ENCODE measurements at places on chromosomes 1 and 21.

GRCh38 chr21:33857846-33858666 lies 57.5 kb downstream of the ATP5PO start:
- no peak for DNase-seq

- DNase-seq, result no peak
Measured at GRCh38 chr1:26546375-26546774, 16.8 kb downstream of the RPS6KA1 start.

DNA sequence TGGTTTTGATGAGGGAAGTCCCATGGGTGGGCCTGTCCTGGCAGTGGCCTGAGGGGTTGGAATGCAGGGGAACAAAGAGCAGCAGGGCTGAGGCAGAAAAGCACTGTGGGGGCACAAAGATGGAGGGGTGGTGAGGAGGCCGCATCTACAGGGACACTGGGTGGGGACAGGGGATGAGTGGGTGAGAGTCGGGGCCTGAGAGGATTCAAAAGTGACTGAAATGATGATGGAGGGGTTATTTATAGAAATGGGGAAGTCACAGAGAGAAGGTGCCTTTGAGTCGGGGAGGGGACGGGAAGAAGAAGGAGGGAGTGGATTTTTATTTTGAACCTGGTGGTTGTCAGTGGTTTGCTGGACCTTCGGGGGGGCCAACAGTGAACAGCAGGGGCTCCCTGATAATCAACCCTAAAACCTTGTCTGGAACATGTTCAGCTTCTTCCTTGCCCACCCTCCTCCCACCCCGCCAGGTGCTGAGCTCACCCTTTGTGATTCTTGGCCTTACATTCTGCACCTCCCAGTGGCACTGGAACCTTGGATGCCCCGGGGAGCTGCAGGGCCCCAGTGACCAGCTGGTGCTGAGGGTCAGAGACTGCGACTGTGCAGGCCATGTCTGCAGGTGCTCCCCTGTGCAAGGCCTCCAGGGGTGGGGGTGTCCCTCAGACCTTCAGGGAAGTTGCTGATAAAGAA lies 42.9 kb downstream of the IER5 start:
- no peak for DNase-seq

- DNase-seq, result no peak
Measured at GRCh38 chr1:32400876-32401631, 6.8 kb upstream of the BSDC1 start.

GRCh38 chr1:2115702-2116341 lies 65.6 kb downstream of the PRKCZ start:
- DNase-seq, result no peak

- no peak for DNase-seq
Measured at GRCh38 chr1:231153726-231154125, 8.1 kb upstream of the TRIM67 start.

- DNase-seq, result no peak
Measured at GRCh38 chr21:38857152-38857825, 51.6 kb downstream of the ETS2 start.

GRCh38 chr1:71698186-71698585 lies 584.2 kb downstream of the NEGR1 start:
- DNase-seq, result no peak

DNA sequence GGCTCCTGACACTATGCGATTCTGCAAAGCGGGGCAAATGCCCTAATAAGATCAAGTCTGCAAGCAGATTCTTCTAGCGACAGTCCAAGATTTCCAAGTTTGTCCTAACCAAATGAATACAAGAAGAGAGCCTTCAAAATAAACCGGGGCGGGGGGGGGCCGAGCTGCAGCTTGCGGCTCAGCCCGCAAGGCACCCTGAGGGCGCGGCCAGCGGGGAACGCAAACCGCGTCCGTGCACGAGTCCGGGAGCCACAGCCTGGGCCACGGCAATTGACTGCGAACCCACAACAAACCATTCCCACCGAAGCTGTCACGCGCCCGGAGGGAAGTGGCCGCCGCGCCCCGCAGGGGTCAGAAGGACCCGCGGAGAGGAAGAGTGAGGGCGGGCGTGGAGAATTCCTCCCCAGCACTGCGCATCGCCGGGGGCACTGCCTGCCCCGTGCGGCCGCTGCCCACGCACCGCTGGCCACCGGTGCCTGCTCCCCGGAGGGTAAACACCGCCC lies 687 bp downstream of the TGFBR3 start:
- DNase-seq, result no peak

- no peak for DNase-seq
Measured at GRCh38 chr1:93991271-93991670, 82.0 kb upstream of the GCLM start.

- no peak for DNase-seq
Measured at GRCh38 chr21:27129215-27129614, 162.3 kb upstream of the ADAMTS5 start.

GRCh38 chr1:116099379-116099778 lies 11.8 kb upstream of the MAB21L3 start:
- no peak for DNase-seq

DNA sequence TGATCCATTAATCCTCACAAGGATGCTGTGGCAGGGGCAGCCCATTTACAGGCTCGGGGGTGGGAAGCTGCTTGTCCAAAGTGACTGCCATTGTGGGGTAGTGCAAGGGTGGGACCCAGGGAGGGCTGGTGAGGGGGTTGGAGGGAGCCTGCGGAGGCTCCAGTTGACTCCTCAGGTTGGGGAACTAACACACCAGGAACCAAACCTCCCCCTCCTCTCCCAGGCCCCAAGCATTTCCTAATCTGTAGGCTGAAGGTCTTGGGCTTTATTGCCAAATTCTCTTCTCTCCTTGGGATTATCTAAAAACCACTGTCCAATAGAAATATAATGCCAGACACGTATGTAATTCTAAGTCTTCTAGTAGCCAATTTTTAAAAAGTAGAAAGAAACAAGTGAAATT lies 18.2 kb downstream of the IKBKE start:
- DNase-seq, result no peak

DNA sequence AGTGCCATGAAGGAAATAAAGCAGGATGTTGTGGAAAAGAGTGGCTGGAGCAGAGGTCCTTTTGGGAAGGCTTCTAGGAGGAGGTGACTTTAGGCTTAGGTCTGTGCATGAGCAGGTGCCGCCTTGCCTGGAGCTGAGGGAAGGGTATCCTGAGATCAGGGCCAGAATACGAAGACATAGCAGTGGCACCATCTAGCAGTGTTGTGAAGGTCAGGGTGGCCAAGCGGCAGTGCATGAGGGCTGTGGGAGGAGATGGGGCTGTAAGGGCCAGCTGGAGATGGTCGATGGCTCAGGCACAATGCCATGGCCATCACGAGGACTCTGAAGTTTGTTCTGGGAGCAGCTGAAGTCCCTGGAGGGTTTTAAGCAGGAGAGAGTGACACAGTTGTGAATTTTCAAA lies 219.5 kb downstream of the PTPRU start:
- no peak for DNase-seq

GRCh38 chr1:111576547-111576946 lies 43.0 kb upstream of the RAP1A start:
- DNase-seq, result no peak

DNA sequence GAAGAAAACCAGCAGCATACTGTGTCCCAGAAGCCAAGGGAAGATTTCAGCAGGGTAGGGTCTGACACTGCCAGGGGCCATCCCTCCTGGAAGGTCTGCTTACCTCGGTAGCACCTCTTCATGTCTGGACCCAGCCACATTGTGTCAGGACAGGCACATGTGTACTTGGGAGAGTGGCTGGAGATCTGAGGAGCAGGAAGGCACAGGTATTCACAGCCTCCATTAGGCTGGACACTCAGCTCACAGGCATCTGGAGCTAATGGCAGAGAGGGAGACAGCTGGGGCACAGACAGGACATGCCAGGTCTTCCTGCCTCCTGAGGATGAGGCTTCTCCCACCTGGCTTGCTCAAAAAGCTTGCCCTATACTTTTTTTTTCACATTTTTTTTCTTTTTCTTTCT lies 19.9 kb upstream of the MAGOH start:
- no peak for DNase-seq

DNA sequence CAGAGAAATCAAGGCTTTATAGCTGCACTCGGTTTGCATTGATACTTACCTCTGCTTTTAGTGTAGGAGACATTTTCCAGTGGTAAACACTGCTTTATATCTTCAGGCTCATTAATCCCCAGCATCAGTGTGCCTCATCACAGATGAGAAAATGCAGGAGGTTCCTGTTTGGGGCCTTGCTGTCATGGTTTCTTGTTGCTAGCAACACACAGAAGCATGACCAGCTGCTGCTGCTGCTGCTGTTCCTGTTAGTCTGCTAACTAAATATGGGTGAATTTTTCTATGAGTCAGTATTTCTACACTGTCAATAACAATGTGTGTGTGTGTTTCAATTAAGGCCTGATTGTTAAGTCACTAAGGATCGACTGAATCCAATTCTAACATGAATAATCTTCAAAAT lies 85.8 kb upstream of the RGS1 start:
- DNase-seq, result no peak
